Ascending aorta (tissue), 2 donors: ENCODE measurements at places on chromosomes 2 and 18.

DNA sequence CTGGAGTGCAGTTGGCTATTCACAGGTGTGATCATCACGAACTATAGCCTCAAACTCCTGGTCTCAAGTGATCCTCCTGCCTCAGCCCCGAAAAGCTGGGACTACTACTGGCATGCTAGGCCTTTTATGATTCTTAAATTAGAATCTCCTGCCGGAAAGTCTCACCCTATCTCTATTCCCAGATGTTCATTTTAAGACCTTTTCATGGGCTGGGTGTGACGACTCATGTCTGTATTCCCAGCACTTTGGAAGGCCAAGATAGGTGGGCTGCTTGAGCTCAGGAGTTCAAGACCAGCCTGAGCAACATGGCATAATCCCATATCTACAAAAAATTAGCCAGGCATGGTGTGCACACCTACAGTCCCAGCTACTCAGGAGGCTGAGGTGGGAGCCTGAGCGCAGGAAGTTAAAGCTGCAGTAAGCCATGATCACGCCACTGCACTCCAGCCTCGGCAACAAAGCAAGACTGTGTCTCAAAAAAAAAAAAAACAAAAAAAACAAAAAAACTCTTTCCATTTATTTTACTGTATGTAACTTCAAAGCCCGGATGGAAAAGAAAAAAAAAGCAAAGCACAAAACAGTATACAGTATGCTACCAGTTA is 8.1 kb downstream of the PPP4R3B start:
- no peak for DNase-seq

DNA sequence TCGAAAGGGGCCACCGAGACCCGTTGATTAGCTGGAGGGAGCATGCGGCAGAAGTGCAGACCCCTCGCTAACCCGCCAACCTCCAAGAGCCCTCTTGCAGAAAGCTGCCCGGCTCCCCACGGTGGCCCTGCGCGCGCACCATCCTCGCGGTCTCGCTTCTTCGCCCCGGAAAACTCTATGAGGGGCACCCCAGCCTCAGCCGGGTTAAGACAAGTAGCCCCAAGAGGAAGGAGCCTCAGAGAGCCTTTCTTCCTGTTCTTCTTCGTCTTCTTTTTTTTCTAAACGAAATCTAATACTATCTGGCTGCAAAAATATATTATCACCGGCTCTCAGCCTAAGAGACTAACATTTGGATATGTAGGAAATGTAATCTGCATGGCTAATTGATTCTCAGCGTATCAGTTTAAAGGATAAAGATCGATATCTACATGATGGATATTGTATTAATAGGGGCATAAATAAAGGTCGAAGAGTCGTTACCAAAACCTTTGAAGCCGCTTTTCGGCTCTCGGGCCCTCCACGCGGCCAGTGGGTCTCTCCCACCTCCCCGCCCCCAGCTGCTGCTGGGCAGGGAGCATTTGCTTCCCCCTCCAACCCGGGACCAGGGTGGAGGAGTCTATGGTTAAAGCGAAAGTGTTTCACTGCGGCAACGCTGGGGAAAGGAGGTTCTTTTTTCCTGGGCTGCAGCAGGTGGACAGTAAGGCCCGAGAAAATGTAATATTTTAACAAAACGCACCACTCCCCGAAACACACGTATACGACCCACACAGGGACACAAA is 6.1 kb upstream of the PAX3 start:
- DNase-seq = no peak

DNA sequence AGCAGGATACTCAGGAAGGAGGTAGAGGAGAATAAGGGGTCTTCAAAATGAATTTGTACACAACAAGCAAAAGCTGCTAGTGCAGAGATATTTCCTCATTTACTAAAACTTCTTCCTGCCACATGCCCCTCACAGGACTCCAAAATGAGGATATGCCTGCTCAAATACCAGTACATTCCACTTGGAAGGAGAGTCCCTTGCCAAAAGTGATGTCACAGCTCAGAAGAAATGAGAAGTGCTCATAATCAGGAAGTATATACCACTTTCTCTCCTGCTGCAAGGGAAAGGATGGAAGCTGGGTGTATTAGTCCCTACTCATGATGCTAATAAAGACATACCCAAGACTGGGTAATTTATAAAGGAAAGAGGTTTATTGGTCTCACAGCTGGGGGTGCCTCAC is 87.7 kb upstream of the FSHR start:
- no peak for DNase-seq

DNA sequence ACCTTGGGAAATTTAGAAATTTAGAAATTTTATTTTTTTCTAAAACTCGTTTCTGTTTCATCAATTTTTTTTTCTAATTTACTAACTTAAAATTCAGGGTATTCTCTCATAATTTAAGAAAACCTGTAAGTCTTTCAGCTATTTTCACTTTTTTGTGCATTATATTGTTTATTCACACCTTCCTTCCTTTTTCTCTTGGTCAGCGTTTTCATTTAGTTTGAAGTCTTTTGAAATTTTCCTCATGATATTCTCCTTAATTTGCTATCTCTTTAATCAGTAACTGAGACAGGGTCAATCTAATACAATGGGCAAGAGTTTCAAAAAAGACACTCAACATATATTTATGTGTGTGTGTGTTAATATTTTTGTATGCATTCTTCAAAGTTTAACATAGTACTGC is 50.5 kb upstream of the MSTN start:
- no peak for DNase-seq

GRCh38 chr2:232609607-232610006 is 23.8 kb upstream of the EFHD1 start:
- no peak for DNase-seq

GRCh38 chr2:185215497-185215896 is 523.1 kb upstream of the FSIP2 start:
- DNase-seq = no peak

DNA sequence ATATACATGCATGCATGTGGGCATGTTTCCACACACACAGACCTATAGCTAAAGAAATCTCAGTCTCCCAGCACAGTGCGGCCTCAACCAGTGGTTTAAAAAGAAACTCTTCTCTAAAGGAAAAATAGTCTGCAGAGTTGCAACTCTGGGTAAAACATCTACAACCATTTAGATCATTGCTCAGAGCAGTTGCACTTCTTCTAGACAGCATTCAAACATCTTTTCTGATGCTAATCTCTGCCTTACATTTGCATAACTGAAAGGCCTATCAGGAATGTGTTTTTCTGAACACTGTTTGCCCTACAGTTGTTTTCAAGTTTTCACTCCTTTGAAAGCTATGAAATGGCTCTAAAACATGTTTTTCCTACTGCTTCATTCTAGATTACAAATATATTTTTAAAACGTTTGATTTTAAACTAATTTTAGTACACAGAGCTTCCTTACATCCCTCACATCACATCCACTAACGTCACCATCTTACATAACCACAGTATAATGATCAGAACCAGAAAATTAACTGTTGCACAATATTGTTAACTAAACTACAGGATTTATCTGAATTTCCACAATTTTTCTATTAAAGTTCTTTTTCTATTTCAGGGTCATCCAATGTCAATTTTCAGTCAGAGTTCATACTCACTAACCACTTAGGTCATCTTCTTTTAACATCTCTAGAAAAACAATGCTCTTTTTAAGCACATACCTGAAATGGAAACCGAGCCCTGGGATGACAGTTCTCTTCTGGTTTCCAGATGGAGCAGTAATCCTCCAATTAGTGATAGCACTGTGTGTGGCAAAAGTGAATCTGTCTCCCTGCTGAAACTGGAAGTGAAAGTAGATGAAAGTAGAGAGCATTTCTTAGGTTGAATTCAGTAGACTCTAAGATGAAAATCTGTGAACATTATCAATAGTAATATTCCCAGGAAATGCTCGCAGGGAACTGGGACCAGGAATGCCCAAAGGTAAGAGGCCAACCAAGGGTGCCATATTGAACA is 501.6 kb upstream of the GCFC2 start:
- no peak for DNase-seq

DNA sequence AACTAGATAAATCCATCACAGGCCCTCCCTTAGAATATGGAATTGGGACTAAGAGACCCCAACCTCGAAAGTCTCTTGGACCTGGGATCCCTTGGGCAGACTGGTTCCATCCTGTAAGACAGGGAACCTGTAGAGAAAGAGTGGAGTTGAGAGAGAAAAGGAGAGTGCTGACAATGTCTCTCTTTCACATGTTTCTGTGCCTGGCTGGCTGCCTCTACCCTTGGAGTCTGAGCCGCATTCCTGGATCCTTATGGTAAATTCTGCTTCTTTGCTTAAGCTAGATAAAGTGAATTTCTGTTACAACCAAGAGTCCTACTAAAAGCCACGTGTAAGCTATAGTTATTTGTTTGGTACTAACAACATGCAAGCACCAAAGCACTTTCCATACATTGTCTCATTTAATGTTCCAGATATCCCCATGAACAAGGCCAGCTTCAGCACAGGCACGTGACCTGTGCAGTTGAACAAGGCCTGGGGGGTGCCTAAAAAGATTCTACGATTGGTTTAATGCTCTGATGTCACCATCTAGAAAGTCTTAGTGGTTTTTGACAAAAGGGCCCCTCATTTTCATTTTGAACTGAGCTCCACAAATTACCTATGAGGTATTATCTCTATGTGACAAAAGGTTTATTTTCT is 2.1 kb upstream of the PUM2 start:
- no peak for DNase-seq
